ENCODE measurements at places on chromosomes 4 and X. TPM values are rescaled to one million over a fixed set of nuclear protein-coding genes. Genes with fewer than 3 reads are reported as not detected.

GRCh38 chr4:175451238-175451965, 360.7 kb downstream of the GPM6A start:
- DNase-seq: no peak

- no peak for DNase-seq
Observed at GRCh38 chr4:10623241-10623640, 61.3 kb downstream of the CLNK start.

DNA sequence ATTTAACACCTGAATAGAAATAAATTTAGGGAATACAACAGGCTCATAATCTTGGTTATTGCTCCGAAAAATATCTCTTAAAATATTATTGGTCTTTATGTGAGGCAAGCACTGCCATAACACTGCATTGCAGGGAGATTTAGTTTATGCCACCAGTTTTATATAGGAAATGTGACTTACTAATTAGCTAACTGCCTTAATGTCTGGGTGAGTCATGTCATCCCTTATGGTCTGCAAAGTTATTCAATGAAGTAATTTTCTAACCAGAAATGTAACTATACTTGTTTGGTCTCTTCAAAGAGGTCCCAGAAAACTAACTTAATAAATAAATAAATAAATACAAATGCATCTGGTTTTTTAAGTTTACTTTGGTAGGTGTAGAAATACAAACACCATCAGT, 597.2 kb downstream of the GALNTL6 start:
- DNase-seq: no peak

- no peak for DNase-seq
Observed at GRCh38 chr4:106522839-106523238, 154.3 kb upstream of the GIMD1 start.

DNA sequence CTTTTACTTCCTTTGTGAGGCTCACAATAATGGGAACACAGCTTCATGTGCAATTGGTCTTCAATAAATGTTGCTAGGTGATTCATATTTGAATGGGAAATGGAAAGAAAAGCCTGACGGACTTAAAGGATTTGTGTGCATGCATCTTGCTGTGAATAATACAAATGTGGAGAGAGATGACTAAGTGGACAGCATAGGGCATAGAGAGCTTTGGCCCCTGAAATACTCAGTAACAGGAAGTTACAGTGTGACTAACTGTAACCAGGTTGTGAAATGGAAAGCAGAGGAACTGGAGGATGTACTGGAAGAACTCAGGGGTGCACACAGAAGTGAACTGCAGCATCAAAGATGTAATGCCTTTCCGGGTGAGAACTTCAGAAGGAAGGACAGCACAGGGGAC, 206.7 kb downstream of the MGST2 start:
- no peak for DNase-seq

DNA sequence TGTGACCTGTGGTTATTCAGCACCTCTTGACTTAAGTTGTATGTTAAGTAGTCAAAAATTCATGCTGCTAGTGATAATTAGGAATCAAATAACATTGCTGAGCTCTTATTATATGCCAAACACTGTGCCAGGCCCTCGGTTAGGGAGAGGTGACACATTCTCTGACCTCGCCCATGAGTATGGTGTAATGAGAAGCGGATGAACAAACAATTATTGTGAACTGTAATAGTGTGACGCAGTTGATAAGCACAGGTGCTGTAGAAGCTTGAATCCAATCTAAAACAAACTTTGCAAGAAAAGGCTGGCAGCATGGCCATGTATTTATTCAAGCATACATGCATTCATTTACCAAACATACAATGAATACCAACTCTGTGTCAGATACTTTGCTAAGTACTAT, 303.5 kb upstream of the HS3ST1 start:
- DNase-seq: no peak

GRCh38 chr4:101200561-101200960, 146.8 kb downstream of the PPP3CA start:
- no peak for DNase-seq

GRCh38 chr4:169758401-169758962, 738 bp upstream of the HPF1 start:
- DNase-seq: no peak

DNA sequence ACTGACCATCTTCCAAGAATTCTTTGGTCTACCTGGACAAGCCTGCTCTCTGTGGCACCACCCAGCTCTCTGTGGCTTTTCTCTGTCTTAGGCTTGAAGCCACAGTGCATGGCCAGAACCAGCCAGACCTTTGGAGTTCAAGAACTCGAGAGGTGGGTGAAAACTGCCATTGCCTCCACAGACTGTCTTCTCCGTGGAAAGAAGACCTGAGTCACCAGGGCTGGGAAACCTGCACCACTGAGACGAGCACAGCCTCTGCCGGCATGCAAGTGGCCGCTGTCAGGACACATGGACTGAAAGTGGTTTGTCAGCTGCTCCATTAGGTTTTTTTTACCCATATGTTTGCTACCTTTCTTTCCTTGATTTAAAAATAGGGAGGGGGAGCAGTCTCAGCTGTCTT, 74.5 kb downstream of the MGST2 start:
- no peak for DNase-seq

- no peak for DNase-seq
Observed at GRCh38 chr4:148893095-148893494, 450.9 kb upstream of the NR3C2 start.

DNA sequence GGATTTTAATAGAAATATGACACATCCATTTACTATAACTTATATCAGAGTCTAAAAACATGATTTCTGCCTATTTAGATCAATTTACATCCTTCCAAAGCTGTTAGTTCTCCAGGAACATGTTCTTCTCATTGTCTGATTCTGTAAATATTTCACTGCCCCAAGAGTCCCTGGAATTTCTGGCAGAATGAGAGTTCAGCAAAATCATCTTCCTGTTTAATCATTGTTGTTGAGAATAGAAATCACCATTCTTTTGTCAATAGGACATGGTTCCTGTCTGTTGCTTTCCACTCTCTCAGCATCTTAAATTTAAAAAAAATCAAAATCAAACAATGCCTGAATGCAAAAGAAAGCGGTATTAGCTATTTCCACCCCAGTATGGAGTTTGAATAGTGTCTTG, 172.8 kb upstream of the FRMPD4 start:
- DNase-seq: no peak

DNA sequence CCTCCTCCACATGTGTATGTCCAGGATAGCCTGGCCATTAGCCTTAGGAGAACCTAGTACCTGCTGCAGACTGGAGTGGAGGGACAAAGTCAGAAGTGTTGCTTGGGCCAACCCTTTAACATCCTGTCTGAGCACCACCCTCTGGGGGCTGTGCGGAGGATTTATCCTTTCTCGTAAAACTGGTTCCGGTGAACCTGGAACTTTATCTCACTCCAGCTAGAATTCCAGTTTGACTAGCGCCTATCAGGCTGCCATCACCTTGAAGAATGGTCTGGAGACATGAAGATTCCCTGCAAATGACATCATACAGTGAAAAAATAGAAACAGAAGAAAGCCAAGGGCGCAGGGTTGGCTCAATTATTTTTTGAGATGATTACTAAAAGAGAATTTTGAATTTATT, 4.0 kb downstream of the TCEAL8 start:
- no peak for DNase-seq

DNA sequence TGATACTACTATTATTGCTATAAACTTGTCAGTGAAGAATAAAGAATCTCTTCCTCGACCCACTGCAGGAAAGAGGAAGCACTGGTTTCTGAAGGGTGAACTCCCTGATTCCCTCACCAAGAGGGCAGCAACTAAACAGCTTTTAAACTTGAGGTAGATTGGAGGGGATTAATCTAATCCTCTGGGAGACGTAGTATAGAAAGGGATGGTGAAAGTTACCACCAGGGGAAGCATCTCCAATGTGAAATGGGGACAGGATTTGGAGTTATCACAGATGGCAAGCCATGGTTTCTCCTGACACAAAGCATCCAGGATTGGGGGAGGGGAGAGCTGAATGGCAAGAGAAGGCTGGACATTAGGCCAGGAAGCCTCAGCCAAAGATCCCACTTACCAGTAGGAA, 62.7 kb upstream of the PTPN13 start:
- DNase-seq: no peak

DNA sequence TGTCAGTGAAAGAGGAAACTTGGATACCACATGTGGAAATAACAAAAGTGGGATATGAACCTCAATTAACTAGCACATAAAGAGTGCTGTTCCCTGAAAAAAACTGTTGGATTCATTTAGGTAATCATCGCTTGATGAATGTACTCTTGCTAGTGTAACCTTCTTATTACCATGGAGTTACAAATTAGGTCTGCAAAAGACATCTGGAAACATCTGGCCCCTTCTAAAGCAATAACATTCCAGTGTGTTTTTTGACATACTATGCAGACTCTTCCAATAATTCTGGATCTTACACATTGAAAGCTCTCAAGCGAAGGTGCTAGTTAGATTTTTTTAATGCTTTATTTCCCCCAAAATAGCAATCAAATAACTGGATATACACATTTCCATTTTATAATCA, 134.6 kb downstream of the ATP10D start:
- DNase-seq: no peak

DNA sequence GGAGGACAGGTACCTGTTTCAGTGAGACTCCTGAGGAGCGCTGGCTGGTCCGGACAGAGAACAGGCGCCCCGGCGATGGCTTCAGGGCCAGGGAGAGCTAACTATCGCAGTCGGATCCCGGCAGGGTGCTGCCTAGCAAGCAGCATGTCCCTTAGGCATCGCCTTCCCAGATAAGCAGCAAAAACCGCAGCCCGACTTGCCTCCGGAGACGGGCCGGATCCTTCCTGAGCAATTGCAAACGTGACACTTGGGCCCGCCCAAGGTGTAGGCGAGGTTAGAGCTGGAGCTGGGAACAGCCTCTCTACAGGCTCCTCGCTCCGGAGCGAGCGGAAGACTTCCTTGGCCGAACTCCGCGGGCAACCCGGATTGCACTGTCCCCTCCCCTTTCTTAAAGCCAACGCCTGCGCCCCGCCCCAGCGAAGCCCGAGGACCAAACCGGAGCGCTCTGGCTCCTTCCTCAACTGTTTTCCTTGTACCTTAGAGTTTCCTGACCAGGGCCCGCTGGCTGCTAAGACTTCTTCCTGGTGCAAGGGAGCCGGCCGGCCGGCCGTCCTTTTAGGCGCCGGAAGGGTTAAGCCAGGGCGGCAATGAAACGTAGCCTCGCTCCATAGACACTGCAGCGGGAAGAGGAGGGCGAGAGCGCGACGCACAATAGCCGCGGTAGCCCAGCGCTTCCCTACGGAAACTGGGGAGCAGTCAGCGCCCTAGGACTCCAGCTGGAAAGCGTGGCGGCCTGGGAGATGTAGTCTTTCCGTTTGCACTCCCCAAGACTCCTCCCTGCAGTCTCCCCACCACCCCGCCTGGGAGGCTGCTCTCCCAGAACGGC, at the start of gene OPHN1:
Gene OPHN1, minus strand, starts transcription at position 341 of the 826 bp plus-strand sequence. CDS start 475 bp downstream, outside the sequence.
- DNase-seq: no peak

DNA sequence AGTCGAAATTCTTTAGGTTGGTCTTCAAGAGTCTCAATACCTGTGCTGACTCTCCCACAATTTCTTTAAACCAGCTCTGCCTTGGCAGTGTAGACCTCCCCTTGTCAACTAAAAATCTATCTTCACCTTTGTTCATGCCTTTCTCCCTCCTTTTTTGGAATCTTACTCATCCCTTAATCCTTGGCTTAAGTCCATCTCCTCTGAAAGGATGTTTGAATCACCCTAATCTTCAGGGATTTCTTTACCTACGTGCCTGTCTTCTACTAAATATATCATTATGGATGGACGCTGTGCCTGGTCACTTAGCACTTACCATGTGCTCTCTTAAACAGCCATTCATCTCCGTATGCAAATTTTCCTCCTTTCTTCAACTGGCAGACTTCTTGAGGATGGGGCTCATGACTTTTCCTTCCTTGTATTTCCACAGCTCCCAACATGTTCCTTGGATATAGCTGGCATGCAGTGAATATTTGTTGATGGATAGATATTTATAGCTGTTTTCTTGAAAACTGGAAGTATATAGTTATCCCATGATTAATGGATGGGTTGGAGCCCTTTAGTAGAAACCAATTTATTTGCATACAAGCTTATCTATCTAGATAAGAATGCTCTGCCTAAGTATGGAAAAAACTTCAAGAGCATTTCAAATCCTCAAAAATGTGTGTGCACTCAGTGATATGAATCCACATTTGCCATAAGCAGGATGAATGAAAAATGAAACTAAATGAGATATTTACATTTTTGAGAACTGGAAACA, 166.6 kb downstream of the SPRY1 start:
- no peak for DNase-seq

- DNase-seq: no peak
Observed at GRCh38 chr4:51930557-51930956, 87.6 kb downstream of the DCUN1D4 start.

GRCh38 chr4:100540131-100540530, 22.3 kb upstream of the EMCN start:
- no peak for DNase-seq

GRCh38 chr4:37268319-37268718, 23.8 kb downstream of the NWD2 start:
- DNase-seq: no peak

DNA sequence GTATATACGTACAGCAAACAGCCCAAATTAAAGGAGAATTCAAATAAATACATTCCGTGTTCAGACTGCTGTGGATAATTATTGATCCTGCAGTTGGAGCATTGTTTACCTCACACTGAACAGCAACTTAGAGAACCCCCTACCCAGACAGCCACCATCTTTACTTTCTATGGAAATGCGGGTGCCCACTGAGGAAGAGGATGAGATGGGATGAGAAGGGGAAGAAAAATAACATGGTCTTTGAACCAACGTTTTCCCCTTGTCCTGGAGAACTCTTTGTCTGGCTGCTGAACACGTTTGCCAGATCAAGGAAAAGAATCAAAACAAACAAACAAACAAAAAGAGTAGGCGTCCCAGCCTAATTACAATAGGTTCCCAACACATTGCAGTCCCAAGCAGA, 1.5 kb downstream of the TSPAN5 start:
- DNase-seq: no peak

DNA sequence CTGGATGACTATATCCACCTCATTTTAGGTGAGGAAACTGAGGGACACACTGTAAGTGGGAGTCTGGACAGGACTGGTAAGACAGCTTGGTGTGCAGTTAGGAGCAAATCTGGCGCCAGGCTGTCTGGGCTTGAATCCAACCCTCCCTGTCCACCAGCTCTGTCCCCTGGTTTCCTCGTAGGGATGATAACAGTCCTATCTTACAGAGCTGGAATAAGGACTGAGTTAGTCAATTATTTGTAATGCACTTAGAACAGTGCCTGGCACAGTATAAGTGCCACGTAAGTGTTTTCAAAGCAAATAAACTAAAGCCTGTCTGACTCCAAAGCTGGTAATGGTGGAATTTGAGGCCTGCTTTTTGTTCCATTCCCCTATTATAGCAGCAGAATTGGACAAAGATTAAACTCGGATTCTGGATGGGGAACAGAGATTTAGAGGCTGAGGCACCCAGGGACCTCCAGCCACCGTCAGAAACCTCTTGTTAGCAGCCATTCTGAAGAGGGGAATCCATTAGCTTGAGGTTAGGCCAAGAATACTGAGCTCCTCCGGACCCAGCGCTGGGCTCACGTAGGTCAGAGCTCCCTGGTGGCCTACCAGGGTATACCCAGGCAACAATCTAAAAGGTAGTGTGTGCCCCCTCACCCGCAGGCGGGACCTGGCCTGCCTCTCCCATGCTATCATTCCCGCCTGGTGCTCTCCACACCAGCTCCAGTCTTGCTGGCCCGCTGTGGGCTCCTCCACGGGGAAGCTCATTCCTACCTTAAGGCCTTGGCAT, 102.1 kb downstream of the UCHL1 start:
- no peak for DNase-seq

Gene HCFC1
- total RNA-seq: 52.3 TPM

Gene KIAA1210
- not detected for total RNA-seq

Gene ESX1
- total RNA-seq: not detected

Gene SRPK3
- not detected for total RNA-seq

Gene ZFP92
- total RNA-seq: 1.5 TPM

Gene PNMA6F
- not detected for total RNA-seq

Gene SLITRK4
- 0.13 TPM for total RNA-seq

Gene DOK7
- total RNA-seq: not detected

Gene NSG1
- 1.6 TPM for total RNA-seq

Gene MMRN1
- total RNA-seq: 0.78 TPM

Measured in naive thymus-derived CD4-positive, alpha-beta T cell (primary cell).